ENCODE measurements at places on chromosomes 7 and 10.

GRCh38 chr7:15828881-15829280 lies 142.4 kb upstream of the MEOX2 start:
- no peak for DNase-seq

GRCh38 chr10:49001402-49001801 lies 61.8 kb upstream of the LRRC18 start:
- DNase-seq: no peak

GRCh38 chr7:1487466-1487865 lies 16.7 kb downstream of the INTS1 start:
- DNase-seq: no peak

DNA sequence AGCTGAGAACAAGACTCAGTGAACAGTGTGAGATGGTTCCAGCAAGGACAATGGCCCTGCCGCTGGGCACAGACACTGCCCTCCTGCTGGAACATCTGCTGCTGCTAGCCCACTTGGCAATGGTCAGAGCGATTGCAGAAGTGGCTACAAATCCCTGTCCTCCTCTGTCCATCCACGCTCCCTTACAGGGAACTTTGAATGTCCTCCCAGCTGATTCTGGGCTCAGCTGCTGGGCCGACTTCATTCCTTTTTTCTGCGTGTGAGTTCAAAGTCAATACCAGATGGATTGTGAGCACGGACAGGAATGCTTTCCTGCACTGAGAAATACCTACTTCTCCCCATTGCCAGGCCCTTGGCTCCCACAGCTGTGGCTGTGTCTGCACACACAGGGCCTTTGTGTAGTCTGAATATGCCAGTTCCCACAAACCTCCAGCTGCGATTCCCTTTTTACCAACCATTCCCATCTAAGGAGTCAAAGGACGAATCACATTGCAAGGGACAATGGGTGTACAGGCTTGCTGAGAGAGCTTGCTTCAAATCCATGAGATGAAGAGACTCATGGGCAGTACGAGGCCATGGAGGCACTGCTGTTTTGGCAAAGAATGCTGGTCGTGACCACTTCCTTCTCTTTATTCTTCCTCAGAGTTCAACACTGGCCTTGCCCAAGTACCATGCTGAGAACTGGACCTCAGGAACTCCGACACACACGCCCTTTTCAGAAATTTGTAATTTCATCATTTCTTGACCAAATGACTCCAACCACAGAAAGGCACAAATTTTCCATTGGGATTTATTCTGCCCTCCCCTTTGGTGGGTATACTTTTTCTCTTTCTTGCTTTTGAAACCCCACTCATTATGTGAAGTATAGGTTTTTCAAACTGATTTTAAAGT lies 44.2 kb downstream of the BPGM start:
- DNase-seq: no peak

GRCh38 chr7:2736411-2736914 lies 48.5 kb downstream of the AMZ1 start:
- no peak for DNase-seq

DNA sequence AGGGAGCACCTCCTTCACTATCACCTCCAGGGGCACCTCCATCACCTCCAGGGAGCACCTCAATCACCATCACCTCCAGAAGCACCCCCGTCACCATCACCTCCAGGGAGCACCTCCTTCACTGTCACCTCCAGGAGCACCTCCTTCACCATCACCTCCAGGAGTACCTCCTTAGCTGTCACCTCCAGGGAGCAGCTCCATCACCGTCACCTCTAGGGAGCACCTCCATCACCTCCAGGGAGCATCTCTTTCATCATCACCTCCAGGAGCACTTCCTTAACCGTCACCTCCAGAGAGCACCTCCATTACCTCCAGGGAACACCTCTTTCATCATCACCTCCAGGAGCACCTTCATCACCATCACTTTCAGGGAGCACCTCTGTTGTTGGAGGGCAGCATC lies 103.0 kb downstream of the DNAJB6 start:
- DNase-seq: no peak

DNA sequence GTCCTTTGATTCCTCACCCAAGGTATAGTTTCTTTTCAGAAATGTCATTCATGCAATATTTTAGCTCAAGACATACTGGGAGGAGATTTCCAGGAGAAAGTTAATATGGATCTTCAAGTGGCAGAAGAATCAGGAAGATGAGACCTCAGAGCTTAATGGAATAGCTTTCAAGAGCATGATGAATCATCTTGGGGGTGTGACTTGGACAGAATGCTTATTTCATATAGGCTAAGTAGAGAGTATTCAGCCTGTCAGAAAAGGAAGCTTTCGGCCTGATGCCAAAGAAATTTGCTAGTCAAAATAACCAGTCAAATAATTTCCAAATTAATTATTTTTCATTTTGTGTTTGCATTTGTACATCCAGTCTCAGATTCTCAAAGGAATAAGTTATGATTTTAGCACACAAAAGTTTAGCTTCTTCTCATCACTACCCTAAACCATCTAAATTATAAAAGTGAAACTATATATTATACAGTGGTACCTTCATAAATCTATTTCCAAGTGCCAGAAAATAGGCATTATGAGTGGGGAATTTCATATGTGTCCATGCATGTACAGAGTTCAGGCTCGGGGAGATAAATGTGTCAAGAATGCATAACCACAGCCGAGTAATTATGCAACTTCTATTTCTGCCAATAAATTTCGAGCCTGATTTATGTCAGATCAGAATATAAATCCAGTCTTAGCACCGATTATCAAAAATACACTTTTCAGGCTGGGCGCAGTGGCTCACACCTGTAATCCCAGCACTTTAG lies 27.3 kb upstream of the CALD1 start:
- peak; percentile 47 for DNase-seq

- no peak for DNase-seq
These were observed 121.6 kb upstream of the ZNF92 start for GRCh38 chr7:65251851-65252620.

DNA sequence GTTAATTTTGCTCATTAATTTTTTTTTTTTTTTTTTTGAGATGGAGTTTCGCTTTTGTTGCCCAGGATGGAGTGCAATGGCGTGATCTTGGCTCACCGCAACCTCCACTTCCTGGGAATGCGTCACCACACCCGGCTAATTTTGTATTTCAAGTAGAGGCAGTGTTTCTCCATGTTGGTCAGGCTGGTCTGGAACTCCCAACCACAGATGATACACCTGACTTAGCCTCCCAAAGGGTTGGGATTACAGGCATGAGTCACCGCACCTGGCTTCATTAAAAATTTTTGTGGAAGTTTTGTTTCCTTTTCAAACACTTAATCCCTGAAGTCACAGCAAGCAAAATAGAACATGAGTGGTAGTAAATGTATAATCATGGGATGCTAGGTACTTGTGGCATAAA lies 857.2 kb upstream of the PHF14 start:
- DNase-seq: no peak

DNA sequence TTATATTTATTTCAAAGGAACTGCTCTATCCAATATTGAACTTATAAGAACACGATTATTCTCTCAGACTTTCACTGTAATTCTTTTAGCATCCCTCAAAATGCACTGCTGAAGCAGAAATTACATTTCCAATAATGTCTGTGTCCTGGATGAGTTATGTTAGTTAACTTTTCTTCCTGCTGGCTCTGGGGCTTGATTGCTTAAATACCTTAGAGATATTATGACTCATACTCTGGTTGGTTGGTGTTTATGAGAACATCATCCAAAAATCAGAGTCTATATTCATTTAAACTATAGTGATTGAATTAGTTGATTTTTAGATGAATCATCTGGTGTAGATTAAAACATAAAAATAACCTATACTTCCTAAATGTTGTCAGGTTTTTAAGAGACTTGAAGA lies 246.3 kb upstream of the VWC2 start:
- no peak for DNase-seq

DNA sequence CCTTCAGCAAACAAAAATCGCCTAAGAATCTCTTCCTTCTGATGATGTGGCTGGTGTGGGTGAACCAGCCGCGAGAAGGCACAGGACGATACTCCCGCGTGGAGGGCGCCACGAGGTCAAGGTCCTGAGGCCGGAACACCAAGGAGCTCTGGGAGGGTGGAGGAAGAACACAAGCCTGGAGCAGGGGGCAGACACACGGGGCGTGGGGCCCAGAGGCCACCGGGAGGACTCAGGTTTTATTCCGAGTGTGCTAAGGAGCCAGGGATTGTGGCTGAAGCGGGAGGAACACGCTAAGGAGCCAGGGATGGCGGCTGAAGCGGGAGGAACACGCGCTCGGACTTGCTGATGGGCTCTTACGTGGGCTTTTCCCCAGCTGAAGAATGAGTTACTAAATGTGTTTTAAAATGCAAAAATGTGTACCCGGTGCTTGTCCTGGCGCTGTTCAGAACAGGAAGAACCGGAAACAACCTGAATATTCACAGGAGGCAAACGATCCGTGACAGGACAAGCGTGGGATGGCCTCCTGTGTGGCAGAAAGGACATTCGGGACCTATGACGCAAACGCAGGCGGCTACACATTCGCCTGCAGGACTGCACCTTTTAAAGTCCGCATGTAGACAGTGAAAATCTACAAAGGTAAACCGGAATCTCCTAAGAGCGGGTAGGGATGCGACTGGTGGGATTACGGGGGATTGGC lies 64.0 kb downstream of the MAD1L1 start:
- DNase-seq: no peak

DNA sequence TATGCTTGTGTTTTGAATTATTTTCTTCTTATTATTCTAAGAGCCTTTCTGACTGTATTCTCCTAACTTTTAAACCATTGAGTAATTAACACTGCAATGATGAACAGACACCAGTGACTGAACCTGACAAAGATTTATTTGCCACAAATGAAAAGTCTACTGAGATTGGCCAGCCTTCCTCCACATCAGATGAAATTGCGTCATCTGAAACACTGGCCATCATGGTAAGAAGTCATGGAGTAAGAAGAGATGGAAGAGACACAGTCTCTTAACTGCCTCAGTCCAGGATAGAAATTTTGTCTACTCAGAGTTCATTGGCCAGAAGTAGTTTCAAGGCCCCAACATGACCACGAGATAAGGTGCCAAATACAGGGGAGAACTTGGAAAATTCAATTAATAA lies 357.8 kb downstream of the BMPER start:
- no peak for DNase-seq

DNA sequence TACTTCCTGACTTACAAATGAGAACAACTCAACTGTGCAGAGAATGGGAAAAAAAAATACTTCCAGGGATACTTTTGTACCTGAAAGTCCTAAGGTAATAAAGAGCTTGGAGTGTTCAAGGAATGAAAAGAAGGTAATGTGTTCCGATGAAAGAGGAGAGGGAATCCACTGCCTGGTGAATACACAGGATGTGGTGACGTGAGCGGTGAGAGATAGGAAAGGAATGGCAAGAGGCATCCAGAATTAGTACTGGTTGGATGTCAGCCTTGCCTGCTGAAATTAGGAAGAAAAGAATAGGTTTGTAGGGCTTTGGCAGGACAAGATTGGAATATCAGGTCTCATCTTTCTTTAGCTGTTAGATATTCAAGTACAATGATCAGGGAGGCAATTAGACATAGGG lies 347.7 kb downstream of the POM121L12 start:
- DNase-seq: no peak

DNA sequence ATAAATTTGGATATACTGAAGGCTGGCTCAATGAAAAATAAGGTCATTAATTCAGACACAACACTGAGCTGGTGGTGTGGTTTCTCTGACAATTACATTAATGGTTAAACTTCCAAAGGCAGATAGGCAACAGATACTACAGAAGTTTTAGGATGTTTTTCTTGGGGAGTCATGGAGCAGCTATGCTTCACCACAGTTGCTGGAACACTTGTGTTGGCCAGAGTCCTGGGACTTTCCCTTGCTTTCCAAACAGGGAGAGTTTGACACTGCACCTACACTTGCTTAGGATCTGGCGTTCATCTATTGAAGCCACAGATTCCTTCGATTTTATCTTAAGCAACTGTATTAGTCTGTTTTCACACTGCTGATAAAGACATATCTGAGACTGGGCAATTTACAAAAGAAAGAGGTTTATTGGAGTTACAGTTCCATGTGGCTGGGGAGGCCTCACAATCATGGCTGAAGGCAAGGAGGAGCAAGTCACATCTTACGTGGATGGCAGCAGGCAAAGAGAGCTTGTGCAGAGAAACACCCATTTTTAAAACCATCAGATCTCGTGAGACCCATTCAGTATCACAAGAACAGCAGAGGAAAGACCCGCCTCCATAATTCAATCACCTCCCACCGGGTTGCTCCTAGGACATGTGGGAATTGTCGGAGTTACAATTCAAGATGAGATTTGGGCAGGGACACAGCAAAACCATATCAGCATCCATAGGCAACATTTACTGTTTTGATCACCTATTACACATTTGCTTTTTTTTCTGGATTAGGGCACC lies 27.8 kb upstream of the TMEM178B start:
- no peak for DNase-seq

- no peak for DNase-seq
These were observed 41.8 kb downstream of the NDUFB2 start for GRCh38 chr7:140738280-140738679.

DNA sequence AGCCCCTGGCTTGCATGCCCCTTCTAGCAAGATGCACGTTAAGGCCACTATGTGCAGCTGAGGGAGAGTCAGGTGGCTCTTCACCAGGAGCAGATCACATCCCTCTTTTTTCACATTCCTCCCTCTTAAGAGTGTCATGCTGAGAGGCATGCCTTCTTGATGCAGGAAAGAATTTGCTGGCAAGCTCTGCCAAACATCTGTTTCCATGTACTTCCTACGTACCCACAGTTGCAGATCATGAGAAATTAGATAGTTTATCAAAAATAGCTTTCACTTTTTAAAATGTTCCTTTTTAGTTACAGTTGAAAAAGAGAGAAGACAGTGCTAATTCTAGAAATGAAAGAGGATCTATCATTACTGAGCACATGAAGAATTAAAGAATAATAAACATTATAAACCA lies 79.7 kb upstream of the ZNF722 start:
- DNase-seq: no peak

- no peak for DNase-seq
These were observed 154.8 kb downstream of the DGKB start for GRCh38 chr7:14747701-14748100.

DNA sequence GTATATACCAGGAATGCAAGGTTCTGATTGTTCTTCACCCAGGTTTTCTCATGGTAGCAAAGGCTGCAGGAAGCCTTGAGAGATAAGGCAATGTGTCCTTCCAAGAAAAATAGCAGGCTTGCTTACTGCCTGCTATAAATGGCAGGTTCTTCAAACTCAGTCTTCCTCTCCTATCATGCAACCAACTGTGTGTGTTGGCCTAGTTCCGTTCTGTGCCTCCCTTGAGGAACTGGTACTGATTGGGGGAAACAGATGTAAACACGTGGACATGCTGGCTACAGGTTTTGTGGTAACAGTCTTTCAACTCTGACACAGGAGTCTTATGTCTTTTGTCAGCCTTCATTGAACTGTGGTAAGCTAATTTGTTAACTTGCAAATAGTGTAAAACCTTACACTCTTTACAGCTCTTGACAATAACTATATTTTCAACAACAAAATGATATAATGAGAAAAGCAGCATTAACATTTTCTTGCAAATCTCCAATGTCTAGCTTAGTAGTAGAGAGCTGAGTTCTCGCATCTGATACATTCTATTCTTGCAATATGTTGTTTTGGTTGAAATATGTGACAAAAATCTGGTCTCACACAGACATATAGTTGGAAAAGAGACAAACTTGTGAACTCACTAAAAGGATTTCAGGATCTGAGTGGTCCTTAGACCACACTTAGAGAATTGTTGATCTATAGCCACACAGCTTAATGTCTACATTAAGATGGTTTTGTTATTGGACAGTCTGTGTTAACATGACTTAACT lies 54.7 kb upstream of the LSM8 start:
- DNase-seq: no peak

Data from skeletal muscle cell (primary cell).